GM10248 (cell line): ENCODE measurements at places on chromosomes 12 and 14.
A peak's percentile ranks its signal among the peaks of the same experiment; 100 is the strongest.

GRCh38 chr12:3206536-3207072, 129.4 kb downstream of the TSPAN9 start:
- DNase-seq: no peak

GRCh38 chr12:25590011-25590721, 37.1 kb upstream of the LMNTD1 start:
- no peak for DNase-seq

DNA sequence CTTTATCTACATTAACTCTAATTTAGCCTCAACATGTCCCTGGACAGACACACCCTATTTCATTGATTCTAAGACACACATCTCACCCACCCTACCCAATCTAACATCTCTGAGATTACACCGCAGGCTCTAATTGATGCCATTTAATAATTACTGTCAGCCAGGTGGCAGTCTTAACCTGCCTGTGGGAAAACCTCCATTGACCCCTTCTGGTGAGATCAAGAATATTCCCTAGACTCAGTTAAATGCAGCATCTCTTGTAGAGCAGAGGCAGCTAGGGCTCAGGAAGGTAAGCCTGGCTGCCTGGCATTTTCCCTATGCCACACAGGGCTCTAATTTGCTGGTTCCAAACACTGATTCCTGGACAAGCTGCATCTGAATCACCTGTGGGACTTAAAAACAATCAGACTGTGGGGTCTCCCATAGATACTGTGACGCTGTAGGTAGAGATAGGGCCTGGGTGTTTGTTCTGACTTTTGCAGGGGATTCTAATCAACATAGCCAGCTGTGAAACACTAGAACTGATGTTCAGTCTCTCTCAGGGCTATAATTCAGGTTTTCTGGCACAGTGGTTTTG, 14.3 kb downstream of the MCRS1 start:
- DNase-seq: peak; percentile 67

GRCh38 chr12:121443193-121443870, 43.4 kb downstream of the RNF34 start:
- peak; percentile 91 for DNase-seq

- DNase-seq: no peak
Measured at GRCh38 chr14:64639340-64639821, 64.8 kb upstream of the PLEKHG3 start.
